ENCODE measurements at places on chromosomes 12 and 14.

DNA sequence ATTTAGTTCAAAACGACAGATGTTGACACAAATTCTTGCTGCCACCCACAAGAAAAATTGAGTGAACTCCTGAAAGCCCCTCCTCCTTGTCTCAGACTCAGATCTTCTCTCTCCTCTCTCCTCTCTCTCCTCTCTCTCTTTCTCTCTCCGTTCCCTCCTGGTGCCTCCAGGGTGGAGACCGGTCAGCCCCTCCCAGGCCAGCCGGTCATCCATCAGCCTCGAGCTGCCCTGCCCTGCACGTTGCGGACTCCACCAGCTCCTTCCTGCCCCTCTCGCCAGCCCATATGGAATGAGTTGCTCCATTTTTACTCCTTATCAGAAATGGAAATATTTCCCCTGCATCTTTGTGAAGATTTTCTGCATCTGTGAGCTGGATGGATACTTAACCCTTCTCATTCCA, 103.8 kb downstream of the TBX5 start:
- no peak for DNase-seq

DNA sequence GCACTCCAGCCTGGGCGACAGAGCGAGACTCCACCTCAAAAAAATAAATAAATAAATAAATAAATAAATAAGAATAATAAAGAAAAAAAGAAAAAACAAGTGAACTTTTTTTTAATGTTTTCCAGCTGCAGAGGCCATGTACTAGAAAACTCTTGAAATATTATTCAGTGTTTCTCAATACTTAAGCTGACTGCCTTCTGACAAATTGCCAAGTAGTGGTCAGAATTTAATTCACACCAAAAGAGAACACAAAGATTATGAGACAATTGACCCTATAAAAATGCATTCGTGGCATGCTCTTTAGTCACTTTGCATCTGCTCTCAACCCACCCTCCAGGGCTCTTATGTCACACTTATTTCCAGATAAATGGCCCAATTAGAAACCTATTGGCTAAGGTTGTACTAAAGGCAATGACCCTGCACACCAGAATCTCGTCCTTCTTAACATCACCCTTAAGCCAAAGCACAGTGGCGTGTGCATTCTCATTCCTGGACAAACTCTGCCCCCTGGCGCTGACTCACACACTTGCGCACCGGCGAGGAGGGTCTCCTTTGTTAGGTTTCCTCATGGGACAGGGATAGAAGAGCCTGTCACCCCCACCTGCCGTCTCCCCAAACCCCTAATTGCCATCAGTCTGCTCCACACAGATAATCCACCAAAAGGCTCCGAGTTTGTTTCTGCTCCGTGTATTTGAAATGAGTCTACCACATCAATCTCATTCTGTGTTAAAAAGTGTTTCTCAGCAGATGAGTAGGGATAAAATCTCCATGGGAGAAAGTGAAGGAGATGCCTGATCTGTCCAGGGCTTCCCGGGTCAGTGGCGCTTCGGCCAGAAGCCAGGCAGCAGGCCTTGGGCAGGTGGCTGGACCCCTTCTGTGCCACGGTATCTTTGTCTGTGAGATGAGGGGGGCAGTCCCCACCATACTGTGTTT, 73.1 kb upstream of the CEP83 start:
- peak; percentile 11 for DNase-seq

DNA sequence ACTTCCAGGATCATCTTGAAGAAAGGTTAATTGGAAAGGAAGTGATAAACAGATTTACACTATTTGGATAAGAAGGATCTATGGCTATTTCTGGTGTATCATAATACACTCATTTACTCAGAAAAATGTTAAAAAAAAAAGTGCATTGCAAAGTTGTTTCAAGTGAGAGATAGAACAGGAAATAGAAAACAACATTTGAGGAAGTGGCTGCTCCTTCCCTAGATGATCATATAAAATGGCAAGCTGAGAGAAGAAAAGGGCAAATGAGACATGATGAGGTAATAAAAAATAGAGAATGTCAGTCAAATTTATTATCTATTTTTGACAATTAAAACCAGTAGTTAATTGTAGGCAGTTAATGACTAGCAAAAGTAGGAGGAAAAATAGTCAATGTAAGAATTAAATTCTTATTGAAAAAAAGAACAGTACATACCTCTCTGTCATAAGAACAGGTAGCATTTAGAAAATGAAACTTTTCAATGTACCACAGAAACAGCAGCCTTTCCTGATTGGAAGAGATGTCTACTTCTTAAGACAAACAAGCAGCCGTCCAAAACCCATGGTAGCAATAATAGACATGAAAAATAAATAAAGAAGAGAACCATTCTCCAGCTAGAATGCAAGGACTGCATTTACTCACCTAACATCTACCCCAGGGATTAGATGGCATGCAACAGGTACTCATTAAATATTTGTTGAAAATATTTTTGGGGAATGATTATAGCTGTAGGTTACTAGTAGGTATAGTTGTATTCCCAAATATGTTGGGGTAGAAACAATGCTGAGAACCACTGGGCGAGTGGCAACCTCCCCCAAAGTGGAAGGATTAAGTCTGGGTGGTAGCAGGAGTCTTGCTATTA, 63.9 kb upstream of the GRIP1 start:
- no peak for DNase-seq

GRCh38 chr12:112413855-112414625, 4.6 kb upstream of the RPL6 start:
- DNase-seq, result no peak

- no peak for DNase-seq
Measured at GRCh38 chr12:89783359-89784060, 74.9 kb upstream of the ATP2B1 start.

- no peak for DNase-seq
Measured at GRCh38 chr12:19669793-19670192, 230.5 kb downstream of the AEBP2 start.

DNA sequence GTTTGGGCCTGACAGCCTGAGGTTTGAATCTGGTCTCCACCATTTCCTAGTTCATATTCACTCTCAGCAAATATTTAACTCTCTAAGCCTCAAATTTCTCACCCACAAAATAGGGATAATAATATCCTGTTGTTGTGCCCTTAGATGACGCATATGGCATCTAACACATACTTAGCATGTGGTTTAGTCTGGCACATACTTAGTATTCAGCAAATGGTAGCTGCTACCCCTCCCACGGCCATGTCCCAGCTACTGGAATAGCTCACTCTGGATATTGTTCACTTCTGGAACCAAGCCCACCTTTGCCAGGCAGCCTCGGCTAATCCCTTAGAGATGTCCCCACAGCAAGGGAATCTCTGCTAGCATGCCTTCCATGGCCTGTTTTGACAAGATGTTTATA, 53.3 kb downstream of the BICD1 start:
- DNase-seq, result no peak

DNA sequence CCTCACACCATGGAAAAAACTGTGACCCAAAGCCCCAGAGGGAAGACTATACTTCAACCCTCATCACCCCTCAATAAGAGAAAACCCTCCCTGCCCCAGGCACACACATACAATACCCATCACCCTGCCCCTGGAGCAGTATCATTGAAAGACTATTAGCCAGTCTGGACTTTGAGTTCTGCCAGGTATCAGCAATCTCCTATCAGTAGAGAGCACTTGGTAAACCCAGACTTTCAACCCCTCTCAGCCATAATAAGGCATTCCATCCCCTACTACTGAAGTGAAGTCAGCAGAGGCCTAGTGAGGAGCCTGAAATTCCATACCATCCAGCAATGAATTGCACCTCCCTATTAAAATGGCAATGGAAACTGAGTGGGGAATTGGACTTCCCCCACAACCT, 16.4 kb upstream of the PRKD1 start:
- no peak for DNase-seq

- DNase-seq, result no peak
Measured at GRCh38 chr12:39010406-39010805, 105.0 kb upstream of the CPNE8 start.

- DNase-seq, result no peak
Measured at GRCh38 chr12:2686280-2686646, 108.5 kb upstream of the FKBP4 start.

DNA sequence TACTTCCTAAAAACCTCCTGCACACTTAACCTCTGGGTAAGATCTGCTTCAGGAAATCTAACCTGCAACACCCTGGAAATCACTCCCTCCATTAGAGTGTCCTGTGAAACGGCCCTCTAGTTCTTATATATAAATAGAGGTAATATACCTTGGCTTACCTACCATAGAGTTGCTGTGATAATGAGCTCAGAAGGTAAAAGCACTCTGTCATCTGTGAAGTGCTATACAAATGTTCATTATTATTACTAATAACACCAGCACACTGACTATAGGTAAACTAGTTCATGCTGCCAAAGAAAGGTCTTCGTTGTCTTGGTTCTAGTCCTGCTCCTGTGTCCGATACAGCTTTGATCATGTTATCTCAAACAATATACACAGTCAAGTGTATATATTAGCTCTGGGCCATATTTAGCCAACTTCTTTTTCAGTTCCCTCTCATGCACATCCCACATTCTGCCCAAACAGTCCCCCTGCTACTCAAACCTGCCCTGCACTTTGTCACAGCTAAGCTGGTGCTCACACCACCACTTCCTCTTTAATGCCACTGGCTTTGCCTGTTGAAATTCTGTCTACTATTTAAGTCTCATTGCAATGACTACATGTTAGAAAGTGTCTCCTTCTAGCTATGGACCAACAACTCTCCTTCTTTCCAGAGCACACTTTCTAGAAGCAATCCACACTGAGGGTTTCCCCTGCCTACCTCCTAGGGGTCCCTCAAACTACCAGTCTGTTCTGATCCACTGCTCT, 5.1 kb downstream of the E2F7 start:
- DNase-seq, result no peak

- DNase-seq, result no peak
Measured at GRCh38 chr12:48441069-48441468, 31.3 kb upstream of the ANP32D start.

DNA sequence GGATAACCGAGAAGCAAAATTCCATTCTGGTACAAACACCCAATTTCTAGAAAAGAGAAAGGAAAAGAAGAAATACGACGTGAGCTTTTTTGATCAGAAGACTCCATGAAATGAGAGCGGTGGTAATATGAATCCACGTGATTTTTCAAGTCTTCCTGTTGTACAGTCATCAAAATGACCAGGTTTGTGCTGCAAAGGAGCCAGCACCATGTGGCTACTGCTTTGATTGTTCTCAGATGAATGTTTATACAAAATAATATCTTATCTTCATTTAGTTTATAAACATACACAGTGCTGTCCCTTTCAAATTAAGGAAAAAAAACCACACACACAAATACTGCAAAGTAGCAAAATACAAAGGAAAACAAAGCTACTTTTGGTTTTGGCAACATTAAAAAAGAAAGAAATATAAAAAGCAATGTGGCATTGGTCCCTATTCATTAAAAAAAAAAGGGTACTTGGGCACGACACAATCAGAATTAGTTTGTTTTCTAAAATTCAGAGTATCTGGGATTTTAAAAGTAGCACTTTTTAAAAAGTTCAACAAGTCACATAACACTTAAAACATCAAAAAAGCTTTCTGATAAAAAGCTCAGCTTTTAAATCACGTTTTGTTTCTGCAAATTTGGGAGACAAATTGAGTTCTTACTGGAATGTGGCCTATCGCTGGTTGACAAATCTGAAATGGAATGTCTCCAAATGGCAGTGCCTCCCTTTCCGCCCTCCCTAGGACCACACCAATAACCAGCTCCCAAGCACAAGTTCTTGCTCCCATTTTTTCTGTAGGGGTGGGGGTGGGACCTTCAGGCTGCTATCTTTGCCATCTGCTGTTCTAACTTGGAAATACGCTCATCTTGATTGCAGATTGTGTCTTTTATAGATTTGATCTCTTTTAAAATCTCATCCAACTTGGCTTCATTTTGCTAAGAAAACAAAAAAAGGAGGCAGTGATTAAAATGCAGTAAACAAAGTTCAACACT, 13.2 kb upstream of the SELPLG start:
- no peak for DNase-seq

- no peak for DNase-seq
Measured at GRCh38 chr14:55401751-55402150, 9.9 kb downstream of the ATG14 start.

DNA sequence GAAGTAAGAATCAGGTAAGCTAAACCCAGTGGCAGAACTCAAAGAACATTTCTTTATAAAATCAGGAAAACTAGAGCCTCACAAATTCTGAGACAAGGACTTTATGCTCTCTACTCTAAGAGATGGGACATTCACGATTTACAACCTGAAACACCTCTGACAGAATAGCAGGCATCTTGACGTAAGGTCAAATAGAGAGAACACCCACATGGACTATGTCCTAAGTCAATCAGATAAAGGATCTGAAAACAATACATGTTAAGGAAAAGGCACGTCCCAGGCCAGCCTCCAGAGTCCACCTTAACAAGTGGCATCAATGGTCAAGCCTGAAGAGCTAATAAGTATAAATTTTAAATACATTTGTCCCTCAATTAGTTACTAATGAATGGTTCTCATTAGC, 39.9 kb upstream of the SYCP3 start:
- DNase-seq, result no peak

DNA sequence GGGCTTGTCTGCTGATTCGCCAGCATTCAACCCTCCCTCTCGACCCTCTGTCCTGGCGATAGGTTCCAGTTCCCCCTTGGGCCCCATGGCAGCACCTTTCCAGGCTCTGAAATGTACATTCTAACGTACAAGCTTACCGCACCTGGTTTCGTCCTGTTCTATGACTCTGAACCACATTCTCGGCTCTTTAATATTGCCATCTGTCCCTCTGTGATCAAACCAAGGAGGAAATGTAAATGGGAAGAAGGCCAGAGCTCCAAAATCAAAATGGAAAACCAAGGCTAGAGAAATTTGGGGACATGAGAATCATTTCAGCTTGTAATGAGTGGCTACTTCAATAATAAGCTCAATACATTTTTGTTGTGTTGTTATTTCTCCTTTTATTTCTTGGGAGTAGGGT, 117.2 kb downstream of the TTC7B start:
- DNase-seq, result no peak

- DNase-seq, result no peak
Measured at GRCh38 chr14:78104655-78105054, 65.5 kb upstream of the NRXN3 start.

- DNase-seq, result no peak
Measured at GRCh38 chr12:130615861-130616345, 100.2 kb downstream of the RIMBP2 start.

DNA sequence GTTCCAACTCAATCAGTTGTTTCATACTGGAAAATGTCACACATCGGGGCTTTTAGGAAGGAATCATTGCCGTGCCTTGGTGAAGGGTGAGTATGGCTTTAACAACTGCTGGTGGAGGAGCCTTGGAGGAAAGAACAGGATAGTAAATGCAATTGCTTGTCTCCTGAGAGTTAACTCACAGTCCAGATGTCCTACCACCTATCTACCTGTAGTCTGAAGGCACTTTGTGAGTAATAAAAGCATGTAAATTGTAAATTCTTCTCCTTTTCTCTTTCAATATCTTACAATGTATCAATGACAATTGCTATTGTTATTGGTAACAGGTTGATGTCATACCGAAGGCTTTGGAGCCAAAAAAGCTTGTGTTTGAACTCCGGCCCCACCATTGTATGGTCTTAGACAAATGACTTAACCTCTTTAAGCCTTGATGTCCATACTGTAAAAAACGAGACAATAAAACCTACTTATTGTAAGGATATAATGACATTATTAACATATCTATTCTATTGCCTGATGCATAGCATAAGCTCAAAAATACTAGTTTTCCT, 397.4 kb downstream of the ADAMTS20 start:
- DNase-seq, result no peak

Measured in NCI-H1436 treated with DMSO at 0.1 percent for 48 hours (cell line).